Neuronal stem cell (in vitro differentiated cells): ENCODE measurements at places on chromosomes 1 and 21.

DNA sequence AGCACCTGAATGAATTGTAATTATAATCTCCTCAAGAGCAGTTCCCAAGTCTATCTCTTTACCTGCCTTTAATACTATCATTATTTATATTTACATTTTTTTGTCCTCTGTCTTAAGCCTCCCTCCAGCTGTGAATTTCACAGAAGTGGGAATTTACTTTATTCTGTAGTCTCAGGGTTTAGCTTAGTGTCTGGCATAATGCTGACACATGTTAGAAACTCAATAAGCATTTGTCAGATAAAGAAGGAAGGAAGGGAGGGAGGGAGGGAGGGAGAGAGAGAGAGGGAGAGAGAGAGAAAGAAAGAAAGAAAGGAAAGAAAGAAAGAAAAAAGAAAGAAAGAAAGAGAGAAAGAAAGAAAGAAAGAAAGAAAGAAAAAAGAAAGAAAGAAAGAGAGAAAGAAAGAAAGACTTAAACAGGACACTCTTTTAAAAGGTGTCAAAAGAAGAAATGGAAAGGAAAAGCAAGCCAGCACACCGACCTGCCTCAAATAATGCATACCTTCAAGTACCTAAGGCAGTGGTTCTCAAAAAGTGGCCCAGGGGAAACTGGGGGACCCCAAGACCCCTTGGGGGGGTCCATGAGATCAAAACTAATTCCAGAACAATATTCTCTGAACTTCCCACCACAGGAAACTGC is 1.8 kb upstream of the PGLYRP4 start:
- no peak for DNase-seq
- no peak overlapping the region for H3K27ac ChIP-seq
- no peaks in the 10 kb centered on the region for H3K36me3 ChIP-seq
- no peaks in the 10 kb centered on the region for H3K4me1 ChIP-seq
- H3K4me3 ChIP-seq, result no peak overlapping the region

- no peaks in the 10 kb centered on the region for H3K27me3 ChIP-seq
- H3K4me1 ChIP-seq, result peaks cover 11% of the 10 kb centered on the region
- peaks cover 38% of the 10 kb centered on the region for H3K36me3 ChIP-seq
- H3K4me3 ChIP-seq, result no peak overlapping the region
Observed at GRCh38 chr1:26857473-26858060, 5.4 kb upstream of the SFN start.

- H3K27ac ChIP-seq, result peak overlapping the region; percentile 1
- no peak for DNase-seq
- no peaks in the 10 kb centered on the region for H3K27me3 ChIP-seq
- peaks cover 12% of the 10 kb centered on the region for H3K4me1 ChIP-seq
Observed at GRCh38 chr1:232213928-232214327, 416.0 kb downstream of the SIPA1L2 start.

GRCh38 chr1:3550511-3551289 is 60.6 kb downstream of the MEGF6 start:
- no peak overlapping the region for H3K4me3 ChIP-seq
- no peak for DNase-seq
- H3K4me1 ChIP-seq, result peaks cover 12% of the 10 kb centered on the region

GRCh38 chr1:24443241-24443656 is 27.6 kb downstream of the NIPAL3 start:
- no peaks in the 10 kb centered on the region for H3K27me3 ChIP-seq
- DNase-seq, result no peak

- H3K4me3 ChIP-seq, result peak overlapping the region; percentile 65
- no peaks in the 10 kb centered on the region for H3K27me3 ChIP-seq
- DNase-seq, result peak; percentile 92
- H3K4me1 ChIP-seq, result peaks cover 40% of the 10 kb centered on the region
- H3K27ac ChIP-seq, result peak overlapping the region; percentile 89
Observed at GRCh38 chr1:8702850-8703810, 114.3 kb downstream of the RERE start.

GRCh38 chr1:201749059-201749690 is 79.8 kb upstream of the IPO9 start:
- DNase-seq, result no peak
- peaks cover 51% of the 10 kb centered on the region for H3K4me1 ChIP-seq
- peaks cover 30% of the 10 kb centered on the region for H3K36me3 ChIP-seq

DNA sequence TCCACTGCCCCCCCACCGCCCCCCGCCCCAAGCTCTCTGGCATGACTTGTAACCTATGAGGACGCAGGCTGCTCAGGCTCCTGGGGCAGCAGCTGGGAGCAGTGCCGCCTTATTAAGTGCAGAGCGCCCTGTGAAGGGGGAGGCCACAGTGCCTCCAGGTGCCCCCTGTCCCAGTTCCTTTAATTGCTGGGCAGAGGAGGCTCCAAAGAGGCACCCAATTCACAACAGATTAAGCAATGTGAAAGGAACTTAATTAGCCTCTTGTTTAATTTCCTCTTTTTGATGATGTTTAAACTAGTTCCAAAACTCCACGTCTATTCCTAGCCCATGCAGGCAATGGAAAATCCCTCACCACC is 3.0 kb downstream of the RXFP4 start:
- no peak overlapping the region for H3K27ac ChIP-seq
- DNase-seq, result no peak
- H3K36me3 ChIP-seq, result peaks cover 34% of the 10 kb centered on the region
- H3K27me3 ChIP-seq, result no peaks in the 10 kb centered on the region
- peaks cover 5% of the 10 kb centered on the region for H3K4me1 ChIP-seq
- H3K4me3 ChIP-seq, result no peak overlapping the region

DNA sequence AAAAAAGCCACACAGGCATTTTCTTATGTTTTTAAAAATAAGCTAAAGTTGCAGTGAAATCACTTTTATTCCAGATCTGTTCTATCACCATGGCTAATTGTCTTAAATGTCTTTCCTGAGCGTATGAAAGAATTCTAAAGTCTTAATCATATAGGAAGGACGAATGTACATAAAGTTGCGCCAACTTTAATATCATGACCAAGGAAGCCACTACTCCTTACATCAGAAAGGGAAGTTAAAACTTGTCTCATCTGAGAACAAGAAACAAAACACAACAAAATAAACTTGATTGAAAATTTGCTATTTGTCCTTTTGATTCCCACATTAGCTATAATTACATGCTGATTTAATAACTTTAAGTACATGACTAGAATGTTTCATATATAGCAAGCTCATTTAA is 26.5 kb downstream of the CNIH4 start:
- H3K27me3 ChIP-seq, result no peaks in the 10 kb centered on the region
- no peak overlapping the region for H3K4me3 ChIP-seq
- peaks cover 69% of the 10 kb centered on the region for H3K36me3 ChIP-seq
- DNase-seq, result no peak
- no peaks in the 10 kb centered on the region for H3K4me1 ChIP-seq
- no peak overlapping the region for H3K27ac ChIP-seq

DNA sequence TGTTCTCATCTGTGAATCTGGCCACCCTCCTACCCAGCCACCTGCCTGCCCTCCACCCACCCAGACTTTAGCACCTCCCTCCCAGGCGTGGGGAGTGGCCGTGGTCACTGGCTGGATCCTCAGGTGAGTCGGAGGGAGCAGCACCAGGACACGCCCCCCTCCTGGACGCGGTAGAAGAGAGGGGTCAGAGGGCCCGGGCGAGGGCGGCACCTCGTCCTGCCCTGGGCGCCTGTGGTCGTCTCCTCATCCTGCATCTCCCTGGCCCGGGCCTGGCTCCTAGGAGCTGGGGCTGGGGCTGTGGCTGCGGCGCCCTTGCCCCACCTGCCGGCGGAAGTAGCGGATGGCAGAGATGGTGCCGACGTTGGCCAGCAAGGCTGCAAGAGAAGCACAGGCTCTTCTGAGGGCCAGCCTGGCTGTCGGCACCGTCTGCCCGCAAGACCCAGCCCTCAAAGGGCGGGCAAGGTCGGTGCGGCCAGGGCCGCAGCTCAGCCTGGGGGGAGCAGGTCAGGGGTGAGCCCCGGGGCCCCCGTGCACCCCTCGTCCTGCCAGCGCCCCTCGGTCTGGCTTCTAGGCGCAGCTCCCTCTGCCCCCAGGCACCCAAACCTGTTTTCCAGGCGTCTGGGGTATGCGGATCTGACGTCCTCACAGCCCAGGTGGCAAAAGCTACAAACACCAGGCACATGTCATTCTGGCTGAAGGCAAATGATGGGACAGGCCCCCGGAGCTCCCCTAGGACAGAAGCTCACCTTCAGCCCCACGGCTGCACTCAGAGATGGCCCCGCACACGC is 5.8 kb downstream of the PERM1 start:
- no peak overlapping the region for H3K27ac ChIP-seq
- H3K36me3 ChIP-seq, result no peaks in the 10 kb centered on the region
- no peak for DNase-seq

- no peak overlapping the region for H3K27ac ChIP-seq
- H3K4me3 ChIP-seq, result no peak overlapping the region
- H3K27me3 ChIP-seq, result no peaks in the 10 kb centered on the region
- DNase-seq, result no peak
Observed at GRCh38 chr1:184810735-184811343, 56.2 kb upstream of the EDEM3 start.

DNA sequence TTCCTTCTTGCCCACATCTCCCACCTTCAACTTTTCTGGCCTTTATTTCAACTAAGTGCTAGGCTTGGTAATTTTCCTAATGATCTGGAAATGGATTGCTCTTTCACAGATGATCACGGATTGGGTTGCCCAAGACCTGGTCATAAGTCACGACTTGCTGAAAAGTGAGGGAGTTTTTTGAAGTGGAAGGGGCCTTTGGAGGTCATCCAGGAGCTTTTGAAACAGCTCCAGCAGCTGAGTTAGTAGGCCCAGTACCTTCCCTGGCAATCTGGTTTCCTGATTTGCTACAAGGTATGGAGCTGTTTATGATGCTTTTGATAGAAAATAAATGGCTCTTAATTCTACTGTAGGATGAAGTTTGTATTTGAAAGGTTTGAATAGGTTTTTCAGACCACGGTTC is 20.4 kb downstream of the GREM2 start:
- H3K4me1 ChIP-seq, result no peaks in the 10 kb centered on the region
- H3K27me3 ChIP-seq, result no peaks in the 10 kb centered on the region
- no peak for DNase-seq
- H3K36me3 ChIP-seq, result no peaks in the 10 kb centered on the region

- no peaks in the 10 kb centered on the region for H3K36me3 ChIP-seq
- peak overlapping the region; percentile 60 for H3K27ac ChIP-seq
- H3K27me3 ChIP-seq, result no peaks in the 10 kb centered on the region
- peak; percentile 43 for DNase-seq
- H3K4me3 ChIP-seq, result no peak overlapping the region
- no peaks in the 10 kb centered on the region for H3K4me1 ChIP-seq
Observed at GRCh38 chr21:34335316-34335715, 28.5 kb upstream of the KCNE2 start.

GRCh38 chr1:218259800-218260199 is 25.3 kb upstream of the RRP15 start:
- no peaks in the 10 kb centered on the region for H3K4me1 ChIP-seq
- H3K36me3 ChIP-seq, result no peaks in the 10 kb centered on the region
- H3K4me3 ChIP-seq, result no peak overlapping the region
- H3K27ac ChIP-seq, result no peak overlapping the region
- no peaks in the 10 kb centered on the region for H3K27me3 ChIP-seq
- no peak for DNase-seq

GRCh38 chr21:42056996-42057689 is 14.0 kb upstream of the UMODL1 start:
- no peaks in the 10 kb centered on the region for H3K36me3 ChIP-seq
- H3K4me3 ChIP-seq, result no peak overlapping the region
- no peak for DNase-seq
- H3K27me3 ChIP-seq, result peaks cover 24% of the 10 kb centered on the region

DNA sequence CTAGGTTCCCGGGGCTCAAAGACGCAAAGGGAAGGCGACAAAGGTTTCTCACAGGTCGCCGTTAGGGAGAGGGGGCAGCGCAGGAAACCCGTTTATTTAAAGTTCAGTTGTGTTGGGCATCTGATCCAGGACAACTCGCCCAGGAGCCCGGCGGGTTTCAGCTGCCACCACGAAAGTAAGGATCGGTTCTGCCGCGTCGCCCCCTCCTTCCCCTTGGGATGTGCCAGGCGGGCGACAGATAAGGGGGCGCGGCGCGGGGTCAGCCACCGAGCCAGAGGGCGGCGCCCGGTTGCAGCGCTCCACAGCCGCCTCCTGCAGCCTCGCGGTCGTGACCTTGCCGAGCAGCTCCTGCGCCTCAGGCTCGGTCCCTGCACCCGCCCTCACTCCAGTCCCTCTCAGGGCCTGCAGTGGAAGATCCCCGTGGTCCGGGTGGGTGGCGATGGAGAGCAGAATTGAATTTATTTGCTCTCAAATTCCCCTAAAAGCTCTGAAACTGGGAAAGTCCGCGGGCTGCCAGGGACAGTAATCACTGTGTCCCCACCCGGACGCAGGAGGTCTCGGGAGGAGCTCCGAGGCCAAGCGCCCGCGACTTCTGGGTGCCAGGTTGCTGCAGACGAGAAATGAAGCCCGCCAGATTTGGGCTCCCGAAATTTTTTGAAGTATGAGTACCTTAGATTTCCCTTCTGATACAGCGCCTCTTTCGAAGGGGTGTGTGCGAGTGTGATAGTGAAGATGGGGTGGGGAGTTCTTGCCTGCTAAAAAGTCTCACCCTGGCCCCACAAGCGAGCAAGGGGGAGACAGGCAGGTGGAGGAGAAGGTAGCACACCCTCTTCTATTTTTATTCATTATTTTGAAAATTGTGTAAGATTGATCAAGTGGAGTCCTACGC is 28.4 kb upstream of the NFIA start:
- no peaks in the 10 kb centered on the region for H3K4me1 ChIP-seq
- H3K27ac ChIP-seq, result no peak overlapping the region
- peaks cover 93% of the 10 kb centered on the region for H3K27me3 ChIP-seq

DNA sequence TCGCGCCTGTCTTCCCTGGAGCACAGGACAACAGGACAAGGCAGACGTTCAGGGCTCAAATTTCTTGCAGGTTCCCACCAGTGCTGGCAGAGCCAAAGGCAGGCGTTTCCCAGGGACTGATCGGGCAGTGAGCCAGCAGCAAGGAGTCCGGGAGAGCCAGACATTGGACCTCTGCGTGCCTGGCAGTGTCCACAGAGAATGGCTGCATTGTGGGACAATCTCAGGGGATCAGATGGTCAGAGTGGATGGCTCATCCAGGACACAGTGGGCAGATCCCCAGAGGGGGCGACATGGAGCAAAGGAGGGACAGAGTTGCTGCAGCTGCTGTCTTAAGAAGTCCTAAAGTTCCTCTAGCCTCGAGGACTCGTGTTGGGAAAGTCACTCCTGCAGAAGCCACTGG is 4.6 kb downstream of the TMEM63A start:
- no peak overlapping the region for H3K4me3 ChIP-seq
- peaks cover 9% of the 10 kb centered on the region for H3K4me1 ChIP-seq
- DNase-seq, result peak; percentile 46
- peaks cover 24% of the 10 kb centered on the region for H3K36me3 ChIP-seq
- H3K27me3 ChIP-seq, result no peaks in the 10 kb centered on the region
